ENCODE measurements at places on chromosomes 12 and 14. TPM values are rescaled to one million over a fixed set of nuclear protein-coding genes. Genes with fewer than 3 reads are reported as not detected.

DNA sequence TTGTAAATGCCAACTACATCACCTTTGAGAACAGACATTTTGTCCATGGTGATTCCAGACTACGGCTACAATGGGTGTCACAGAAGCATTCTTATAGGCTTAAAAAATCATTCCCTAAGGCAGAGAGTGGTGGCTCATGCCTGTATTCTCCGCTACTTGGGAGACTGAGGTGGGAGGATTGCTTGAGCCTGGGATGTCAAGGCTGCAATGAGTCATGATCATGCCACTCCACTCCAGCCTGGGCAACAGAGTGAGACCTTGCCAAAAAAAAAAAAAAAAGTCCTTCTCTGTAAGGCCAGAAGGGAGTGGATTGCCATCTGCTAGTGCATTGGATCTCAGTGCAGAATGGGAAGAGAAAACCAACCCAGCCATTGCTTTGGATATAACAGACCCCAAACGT is 522.5 kb downstream of the VRK1 start:
- H3K4me1 ChIP-seq = no peaks in the 10 kb centered on the region
- H3K4me3 ChIP-seq = no peak overlapping the region
- H3K36me3 ChIP-seq = no peaks in the 10 kb centered on the region
- no peak for DNase-seq

DNA sequence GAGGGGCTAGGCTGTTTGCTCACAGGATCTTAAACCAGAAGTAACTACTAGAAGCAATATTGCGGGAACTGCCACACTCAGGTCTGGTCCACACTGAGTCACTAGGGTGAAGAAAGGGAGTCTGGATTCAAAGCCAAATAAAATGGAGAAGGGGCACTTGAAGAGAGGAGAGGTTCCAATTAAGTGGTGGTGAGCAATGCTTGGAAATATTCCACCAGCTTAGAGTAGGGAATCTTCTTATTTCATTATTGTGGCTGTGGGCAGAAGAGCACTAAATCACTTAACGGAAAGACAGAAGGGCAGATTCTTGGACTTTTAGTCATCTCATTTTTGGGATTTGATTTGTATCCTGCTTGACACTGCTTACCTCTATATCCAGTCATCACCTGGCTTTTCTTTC is 48.6 kb upstream of the PPP1R12A start:
- no peaks in the 10 kb centered on the region for H3K36me3 ChIP-seq
- DNase-seq = no peak
- H3K27me3 ChIP-seq = no peaks in the 10 kb centered on the region

DNA sequence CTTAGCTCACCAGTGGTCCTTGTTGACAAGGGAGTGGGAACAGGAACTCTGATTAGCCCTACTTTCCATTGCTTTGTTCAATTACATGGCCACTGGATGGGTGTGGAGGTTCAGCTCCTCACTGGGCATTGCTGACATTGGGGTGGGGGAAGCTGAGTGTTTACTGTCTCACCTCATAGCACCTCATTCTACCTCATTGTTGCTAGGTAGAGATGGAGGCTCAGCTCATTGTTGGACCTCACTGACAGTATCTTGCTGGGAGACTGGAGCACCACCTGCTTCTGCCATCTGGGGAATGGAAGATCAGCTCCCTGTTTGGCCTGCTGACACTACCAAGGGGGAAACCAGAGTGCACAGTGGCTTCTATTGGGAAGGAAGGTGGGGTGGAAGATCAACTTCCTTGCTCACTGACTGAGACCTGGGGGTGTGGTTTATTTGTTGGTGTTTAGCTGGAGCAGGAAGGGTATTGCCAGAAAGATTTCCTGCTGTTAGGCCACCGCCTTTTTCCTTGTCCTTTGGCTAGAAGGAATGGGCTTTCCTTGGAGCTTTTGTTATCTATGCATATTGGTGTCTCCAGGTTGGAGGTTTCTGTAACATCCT is 1.3 kb upstream of the OR4E2 start:
- H3K27ac ChIP-seq = no peak overlapping the region
- no peaks in the 10 kb centered on the region for H3K27me3 ChIP-seq
- no peaks in the 10 kb centered on the region for H3K4me1 ChIP-seq
- DNase-seq = no peak

DNA sequence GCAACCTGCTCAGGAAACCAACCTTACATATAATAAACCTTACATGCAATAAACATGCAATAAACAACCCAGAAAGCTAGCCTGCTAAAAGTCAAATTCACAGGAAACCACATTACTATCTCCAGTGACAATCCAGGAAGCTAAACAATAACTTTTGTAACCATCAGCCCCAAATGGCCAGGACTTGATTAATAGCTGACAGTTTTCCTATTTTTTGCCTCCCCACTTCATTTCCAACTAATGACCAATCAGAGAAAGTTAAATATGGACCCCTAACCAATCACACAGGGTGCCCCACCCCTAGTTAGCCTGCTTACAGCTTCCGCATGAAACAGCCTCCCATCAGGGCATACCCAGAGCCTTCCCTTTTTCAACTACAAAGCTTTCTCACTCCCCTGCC is 152.2 kb upstream of the LMNTD1 start:
- no peaks in the 10 kb centered on the region for H3K4me1 ChIP-seq
- no peak for DNase-seq
- H3K27me3 ChIP-seq = no peaks in the 10 kb centered on the region
- no peak overlapping the region for H3K4me3 ChIP-seq

GRCh38 chr14:46887144-46887543 is 235.6 kb upstream of the RPL10L start:
- no peak overlapping the region for H3K27ac ChIP-seq
- H3K4me1 ChIP-seq = no peaks in the 10 kb centered on the region
- no peak for DNase-seq
- no peaks in the 10 kb centered on the region for H3K36me3 ChIP-seq
- no peak overlapping the region for H3K4me3 ChIP-seq

DNA sequence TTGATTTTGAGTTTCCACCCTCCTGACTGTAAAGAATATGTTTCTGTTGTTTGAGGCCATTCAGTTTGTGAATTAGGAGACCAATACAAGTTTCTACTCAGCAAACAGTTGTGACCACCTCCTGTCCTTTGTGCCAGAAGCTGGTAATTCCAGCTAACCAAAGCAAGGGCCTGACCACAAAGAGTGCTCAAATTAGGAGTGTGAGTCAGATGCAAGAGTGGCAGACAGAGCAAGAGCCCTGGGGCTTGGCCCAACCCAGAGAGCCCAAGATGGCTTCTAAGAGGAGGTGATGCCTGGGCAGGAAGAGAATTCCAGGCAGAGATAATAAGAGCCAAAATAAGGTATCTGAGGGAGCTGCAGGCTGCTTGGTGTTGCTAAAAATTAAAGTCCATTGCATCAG is 77.7 kb upstream of the C14orf132 start:
- no peak for DNase-seq
- H3K4me3 ChIP-seq = no peak overlapping the region

DNA sequence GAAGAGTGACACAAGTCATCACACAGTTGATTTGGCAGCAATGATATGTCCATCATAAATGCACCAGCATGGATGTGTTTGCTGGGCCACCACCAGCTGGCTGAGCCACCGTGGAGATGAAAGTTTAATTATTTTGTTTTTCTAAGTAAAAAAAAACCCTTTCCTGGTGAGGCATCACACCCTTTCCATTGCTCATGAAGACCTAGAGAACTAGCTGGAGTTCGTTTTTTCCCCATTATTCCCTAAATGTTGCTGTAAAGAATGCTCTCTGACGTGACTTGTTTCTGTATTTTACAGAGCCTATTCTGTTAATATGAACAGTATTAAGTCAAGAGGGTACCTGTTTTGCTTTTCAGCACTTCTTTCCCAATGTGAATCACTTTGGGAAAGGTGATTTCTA is 257.9 kb downstream of the MSRB3 start:
- H3K27ac ChIP-seq = no peak overlapping the region
- peaks cover 38% of the 10 kb centered on the region for H3K4me1 ChIP-seq
- H3K36me3 ChIP-seq = no peaks in the 10 kb centered on the region
- H3K4me3 ChIP-seq = no peak overlapping the region
- H3K27me3 ChIP-seq = no peaks in the 10 kb centered on the region

DNA sequence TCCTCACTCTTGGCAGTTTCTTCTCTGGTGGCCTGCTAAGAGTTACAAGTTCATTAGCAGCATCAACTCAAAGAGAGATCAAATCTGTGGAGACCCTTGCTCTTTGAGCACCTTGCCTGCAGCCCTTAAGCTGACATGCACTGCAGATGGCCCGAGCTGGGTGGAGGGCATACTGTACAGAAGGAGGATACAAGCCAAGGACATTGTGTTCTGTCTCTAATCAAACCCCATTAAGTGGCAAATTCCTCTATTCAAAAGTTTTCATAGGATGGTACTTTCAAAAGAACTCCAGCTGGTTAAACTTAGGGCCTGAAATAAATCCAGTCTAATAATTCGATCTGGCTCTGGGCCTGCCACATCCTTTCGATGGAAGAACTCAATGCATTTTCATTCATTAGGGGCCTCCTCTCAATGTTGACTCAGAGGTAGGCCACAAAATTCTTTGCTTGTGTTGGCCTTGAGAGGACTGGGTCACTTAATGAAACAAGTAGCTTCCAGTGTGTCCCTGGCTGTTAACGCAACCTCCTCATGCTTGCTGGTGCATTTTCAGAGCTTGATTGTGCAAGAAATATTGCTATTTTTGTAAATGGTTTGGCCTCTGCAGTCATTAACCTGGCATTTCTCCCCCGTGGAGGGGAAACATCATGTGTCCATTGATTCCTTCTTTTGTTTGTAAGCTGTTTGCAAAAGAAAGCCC is 318.2 kb downstream of the NUAK1 start:
- no peaks in the 10 kb centered on the region for H3K27me3 ChIP-seq
- H3K4me3 ChIP-seq = no peak overlapping the region
- no peak overlapping the region for H3K27ac ChIP-seq
- no peaks in the 10 kb centered on the region for H3K4me1 ChIP-seq

DNA sequence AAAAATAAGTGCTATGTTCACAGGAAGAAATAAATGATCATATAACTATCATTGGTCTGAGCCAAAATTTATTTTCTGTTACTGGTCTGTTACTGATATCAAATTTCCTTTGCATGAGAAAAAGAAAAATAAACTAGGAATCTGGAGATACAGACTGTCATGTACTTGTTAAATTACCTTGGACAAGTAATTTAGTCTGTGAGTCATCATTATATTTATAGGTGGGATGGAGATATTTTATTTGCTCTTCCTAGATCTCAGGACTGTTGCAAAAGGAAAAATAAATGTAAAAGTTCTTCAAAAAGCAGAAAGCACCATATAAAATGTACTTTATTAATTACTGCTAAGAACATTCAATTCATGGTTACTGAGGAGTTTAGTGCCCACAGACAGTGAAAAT is 174.4 kb downstream of the PTPRO start:
- H3K36me3 ChIP-seq = no peaks in the 10 kb centered on the region
- DNase-seq = no peak
- H3K27ac ChIP-seq = no peak overlapping the region
- no peaks in the 10 kb centered on the region for H3K4me1 ChIP-seq
- no peak overlapping the region for H3K4me3 ChIP-seq

GRCh38 chr12:27217590-27217989 is 26.5 kb upstream of the STK38L start:
- H3K4me1 ChIP-seq = no peaks in the 10 kb centered on the region

- H3K36me3 ChIP-seq = no peaks in the 10 kb centered on the region
- peaks cover 51% of the 10 kb centered on the region for H3K4me1 ChIP-seq
- peak overlapping the region; percentile 91 for H3K27ac ChIP-seq
- peak overlapping the region; percentile 92 for H3K4me3 ChIP-seq
Measured at GRCh38 chr12:68612202-68612601, 1.5 kb downstream of the RAP1B start.

GRCh38 chr14:79318371-79318770 is 892.9 kb downstream of the DIO2 start:
- peaks cover 27% of the 10 kb centered on the region for H3K4me1 ChIP-seq
- H3K27me3 ChIP-seq = no peaks in the 10 kb centered on the region
- H3K4me3 ChIP-seq = no peak overlapping the region
- H3K27ac ChIP-seq = no peak overlapping the region

DNA sequence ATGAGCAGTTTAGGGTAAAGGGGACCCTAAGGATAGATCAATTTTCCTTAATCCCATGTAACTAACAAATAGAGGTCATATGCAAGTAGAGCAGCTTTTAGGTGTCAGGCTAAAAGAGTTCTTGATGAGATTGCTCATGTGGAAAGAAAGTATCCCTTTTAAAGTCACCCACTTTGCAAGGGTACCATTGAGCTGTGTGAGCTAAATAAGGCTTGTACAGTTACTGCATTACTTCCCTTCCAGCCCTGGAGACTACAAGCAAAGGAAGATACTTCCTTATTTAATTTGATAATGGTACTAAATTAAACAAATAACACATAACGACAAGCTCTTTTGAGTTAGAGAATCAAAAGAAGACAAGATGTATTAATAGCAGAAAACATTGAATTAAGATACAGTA is 191.7 kb downstream of the TMX1 start:
- H3K27ac ChIP-seq = no peak overlapping the region
- no peaks in the 10 kb centered on the region for H3K36me3 ChIP-seq
- no peak for DNase-seq
- H3K4me1 ChIP-seq = no peaks in the 10 kb centered on the region
- H3K27me3 ChIP-seq = no peaks in the 10 kb centered on the region
- no peak overlapping the region for H3K4me3 ChIP-seq

DNA sequence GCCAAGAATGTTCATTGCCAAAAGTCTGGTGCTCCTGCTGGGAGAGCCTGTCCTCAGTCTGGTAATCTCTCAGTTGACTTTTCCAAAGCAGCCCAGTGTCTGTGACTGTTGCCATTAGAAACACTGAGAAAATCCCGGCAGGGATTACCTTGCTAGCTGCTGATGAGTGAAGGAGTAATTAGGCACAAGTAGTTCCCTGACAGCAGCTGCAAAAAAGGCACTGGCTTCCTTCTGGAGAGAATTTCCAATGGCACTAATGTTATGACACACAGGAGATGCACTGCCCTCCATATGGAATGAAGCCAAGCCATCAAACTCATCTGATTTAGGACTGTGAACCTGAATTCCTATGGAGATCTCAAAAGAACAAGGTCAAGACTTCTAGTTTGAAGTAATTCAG is 1321.2 kb upstream of the SEL1L start:
- no peaks in the 10 kb centered on the region for H3K27me3 ChIP-seq
- H3K4me1 ChIP-seq = no peaks in the 10 kb centered on the region
- H3K36me3 ChIP-seq = no peaks in the 10 kb centered on the region
- no peak overlapping the region for H3K27ac ChIP-seq

- no peak overlapping the region for H3K4me3 ChIP-seq
- no peaks in the 10 kb centered on the region for H3K36me3 ChIP-seq
- no peaks in the 10 kb centered on the region for H3K27me3 ChIP-seq
- peak; percentile 82 for DNase-seq
Measured at GRCh38 chr12:65556676-65557437, 267.4 kb upstream of the HMGA2 start.

GRCh38 chr14:54781961-54782750 is 120.5 kb downstream of the GCH1 start:
- H3K4me3 ChIP-seq = no peak overlapping the region
- DNase-seq = no peak
- no peaks in the 10 kb centered on the region for H3K4me1 ChIP-seq
- H3K27me3 ChIP-seq = no peaks in the 10 kb centered on the region
- peak overlapping the region; percentile 33 for H3K27ac ChIP-seq

TAS2R31 gene
- total RNA-seq = 4.3 TPM

ATP23 gene
- 6.6 TPM for total RNA-seq

HCAR2 gene
- 0.18 TPM for total RNA-seq

STAC3 gene
- total RNA-seq = 0.70 TPM

DIO2 gene
- total RNA-seq = 3.4 TPM

LRRIQ1 gene
- not detected for total RNA-seq

RAD51AP1 gene
- total RNA-seq = 87.4 TPM

MUCL1 gene
- not detected for total RNA-seq

NEUROD4 gene
- not detected for total RNA-seq
